ENCODE measurements at places on chromosomes 3 and 15.

- DNase-seq = no peak
Measured at GRCh38 chr3:13174011-13174802, 101.0 kb upstream of the IQSEC1 start.

- DNase-seq = peak; percentile 8
Measured at GRCh38 chr3:129481766-129482332, 41.8 kb downstream of the IFT122 start.

DNA sequence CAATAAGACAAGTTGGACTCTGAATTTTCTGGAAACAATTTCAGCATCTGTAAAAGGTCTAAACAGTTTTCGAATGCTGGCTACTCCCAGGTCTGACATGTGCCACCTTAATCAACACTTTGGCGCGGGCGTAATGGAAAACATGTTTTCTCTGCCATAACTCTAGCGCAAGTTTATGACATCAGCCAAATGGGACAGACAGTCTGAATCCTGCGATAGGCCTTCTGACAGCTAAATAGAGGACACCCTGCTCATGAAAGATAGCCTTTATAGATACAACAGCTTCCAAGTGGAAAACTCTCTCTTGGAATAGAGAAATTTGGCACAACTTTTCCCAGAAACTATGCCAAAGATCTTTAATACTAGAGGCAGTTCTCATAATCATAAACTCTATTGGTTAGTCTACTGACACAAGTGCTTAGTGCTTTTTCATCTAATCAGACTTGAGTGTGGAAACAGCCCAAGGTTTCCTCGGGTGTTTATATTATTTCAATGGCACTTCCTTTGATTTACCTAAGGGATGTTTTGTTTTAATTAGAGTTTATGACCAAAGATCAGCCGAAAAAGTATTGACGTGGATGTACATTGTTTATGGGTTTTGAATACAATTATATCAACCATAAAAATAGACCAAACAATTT is 120.1 kb upstream of the DPH6 start:
- no peak for DNase-seq

GRCh38 chr3:19348941-19349564 is 200.7 kb downstream of the KCNH8 start:
- DNase-seq = no peak

DNA sequence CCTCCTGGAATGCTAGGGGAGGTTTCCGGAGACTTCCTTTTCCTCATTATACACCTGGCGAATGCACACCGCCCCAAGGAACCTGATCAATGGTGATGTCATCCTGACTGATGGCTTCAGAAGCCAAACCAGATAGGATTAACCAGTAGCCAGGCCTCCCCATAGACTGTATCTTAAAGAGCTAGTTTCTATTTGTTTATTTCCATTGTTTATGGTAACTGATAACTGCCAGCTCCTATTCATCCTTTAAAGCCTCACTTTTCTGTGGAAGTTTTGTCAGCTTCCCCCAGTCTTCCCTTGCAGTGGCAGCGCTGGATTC is at the start of gene MKRN2OS:
MKRN2OS (minus strand) TSS at position 27 of the 319 bp plus-strand sequence. CDS start 35 bp downstream, outside the sequence.
- DNase-seq = no peak

DNA sequence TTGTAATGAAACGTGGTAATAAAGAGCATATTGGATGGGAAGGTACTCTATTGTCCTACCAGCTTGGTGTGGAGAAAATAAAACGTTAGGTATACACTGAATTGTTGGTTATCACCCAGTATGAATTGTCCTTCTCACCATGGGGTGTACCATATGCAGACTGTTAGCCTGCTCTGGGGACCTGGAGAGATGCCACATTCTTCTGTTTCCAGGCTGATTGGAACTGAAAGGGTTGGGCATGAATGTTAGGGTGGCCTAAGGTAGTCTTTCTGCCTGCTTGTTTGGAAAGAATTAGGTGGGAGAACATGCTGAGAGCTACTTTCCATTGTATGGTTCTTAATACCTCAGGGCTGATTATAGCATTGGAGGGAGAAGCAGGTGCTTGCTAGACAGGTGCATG is 340.6 kb downstream of the PTPRG start:
- no peak for DNase-seq

GRCh38 chr3:172536993-172537419 is 13.8 kb upstream of the TNFSF10 start:
- DNase-seq = no peak

DNA sequence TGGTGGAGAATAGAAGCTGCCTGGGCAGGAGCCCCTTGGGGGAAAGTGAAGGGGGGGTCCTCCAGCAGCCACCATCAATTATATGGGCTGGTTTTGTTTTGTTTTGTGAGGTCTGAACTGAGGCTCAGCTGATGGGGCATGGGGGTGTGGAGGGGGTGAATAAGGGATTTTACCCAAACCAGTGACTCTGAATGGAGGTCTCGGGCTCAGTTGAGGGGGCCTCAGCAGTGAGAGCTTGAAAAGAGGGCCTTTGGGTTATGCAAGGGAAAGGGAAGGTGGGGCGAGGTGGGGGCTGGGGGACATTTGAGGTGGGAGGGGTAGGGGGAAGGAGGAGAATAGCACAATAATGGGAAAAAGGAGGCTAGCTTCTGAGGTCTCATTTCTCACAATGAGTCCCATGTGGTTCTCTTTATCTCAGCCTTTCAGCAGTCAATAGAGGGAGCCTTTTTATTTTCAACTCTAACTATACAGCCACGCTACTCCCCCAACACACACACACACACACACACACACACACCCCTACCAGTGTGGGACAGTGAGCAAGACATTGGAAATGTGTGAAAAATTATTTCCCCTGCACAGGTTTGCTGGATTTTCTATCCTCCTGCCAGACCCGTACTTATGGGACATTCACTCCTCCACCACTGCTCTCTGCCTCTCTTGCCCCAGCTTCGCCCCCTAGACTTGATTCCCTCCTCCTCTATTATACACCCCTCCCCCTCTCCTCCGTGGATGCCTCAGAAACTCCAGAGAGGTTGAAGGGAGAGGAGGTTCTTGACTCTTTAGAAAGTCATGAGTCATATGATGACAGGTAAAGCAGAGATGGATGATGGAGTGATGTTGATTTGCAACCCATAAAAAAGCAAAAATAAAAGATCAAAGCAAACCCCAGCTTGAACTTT is 96.0 kb downstream of the GTPBP8 start:
- no peak for DNase-seq

- DNase-seq = no peak
Measured at GRCh38 chr3:9253327-9253726, 3.9 kb upstream of the SRGAP3 start.

DNA sequence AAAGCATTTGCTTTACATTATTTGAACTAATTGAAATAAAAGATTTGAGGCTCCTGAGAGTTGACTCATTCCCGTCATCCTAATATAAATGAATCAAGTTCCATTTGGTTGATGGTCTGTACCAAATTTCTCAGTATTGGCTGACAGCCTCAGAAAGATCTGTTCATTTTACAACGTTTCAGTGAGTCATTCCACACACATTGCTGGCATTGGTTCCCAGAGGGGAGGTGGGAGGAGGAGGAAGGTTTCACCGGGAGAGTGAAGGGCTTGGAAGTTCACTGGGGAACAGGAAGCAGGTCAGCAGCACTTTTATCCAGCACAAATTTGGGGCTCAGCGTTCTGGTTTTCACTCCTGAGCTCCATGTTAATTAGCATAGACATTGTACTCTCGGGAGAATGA is 176.7 kb upstream of the CADPS start:
- no peak for DNase-seq

DNA sequence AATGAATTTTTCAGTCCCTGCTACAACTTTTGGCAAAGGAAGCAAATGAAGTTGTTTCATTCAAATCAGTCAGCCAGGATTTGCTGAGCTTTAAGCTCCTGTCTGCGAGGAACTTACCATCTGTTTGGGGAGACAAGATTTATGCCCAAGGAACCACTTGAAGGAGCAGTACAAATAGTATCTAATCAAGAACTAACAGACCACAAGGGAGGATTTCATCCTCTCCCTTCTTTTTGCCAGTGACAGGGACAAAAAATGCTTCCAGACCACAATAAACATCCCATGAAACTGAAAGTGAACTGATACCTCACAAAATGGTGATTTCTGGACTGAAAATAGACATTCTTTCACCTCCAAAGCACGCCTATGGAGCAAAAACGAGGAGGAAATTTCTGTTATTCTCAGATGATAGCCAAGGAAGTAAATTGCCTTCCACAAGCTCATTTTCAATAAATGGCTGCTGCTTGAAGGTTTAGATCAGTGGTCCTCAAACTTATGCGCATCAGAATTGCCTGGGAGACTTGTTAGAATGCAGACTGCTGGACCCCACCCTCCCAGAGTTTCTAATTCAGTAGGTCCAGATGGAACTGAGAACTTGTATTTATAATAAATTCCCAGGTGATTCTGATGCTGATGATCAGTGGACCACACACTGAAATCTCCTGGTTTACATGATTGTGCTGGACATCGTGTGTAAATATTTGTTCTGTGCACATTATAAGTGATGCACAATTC is 202.4 kb upstream of the GADL1 start:
- DNase-seq = no peak

GRCh38 chr3:172040078-172040980 is 951 bp downstream of the FNDC3B start:
- DNase-seq = no peak

GRCh38 chr3:133568294-133569014 is 5.0 kb upstream of the CDV3 start:
- DNase-seq = no peak

DNA sequence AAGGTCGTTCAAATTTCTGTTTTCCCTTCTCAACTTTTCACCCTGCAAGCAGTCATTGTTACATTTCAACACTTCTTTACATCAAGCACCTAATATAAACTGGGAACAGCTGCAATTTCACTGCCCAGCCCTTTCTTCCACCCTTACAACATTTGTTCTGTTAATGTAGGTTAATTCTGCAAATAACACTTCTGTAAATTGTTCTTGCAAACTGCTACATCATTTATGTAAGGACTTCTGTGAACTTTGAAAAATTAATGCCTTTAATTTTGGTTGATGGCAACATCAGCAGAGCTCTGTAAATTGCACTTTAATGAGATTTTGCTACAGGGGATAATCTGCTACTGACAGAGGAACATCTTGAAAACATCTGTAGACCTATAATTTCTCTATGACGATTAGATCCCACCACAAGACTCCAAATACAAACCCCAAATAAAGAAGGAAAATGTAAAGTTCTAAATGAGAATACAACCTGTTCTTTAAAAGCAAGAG is 93.5 kb downstream of the ZIC4 start:
- DNase-seq = no peak

GRCh38 chr15:91517491-91518200 is 335.9 kb upstream of the SLCO3A1 start:
- no peak for DNase-seq

- DNase-seq = no peak
Measured at GRCh38 chr15:40115670-40116093, 7.0 kb upstream of the BMF start.

- no peak for DNase-seq
Measured at GRCh38 chr3:191353022-191353777, 22.9 kb upstream of the UTS2B start.

- DNase-seq = no peak
Measured at GRCh38 chr3:12982619-12983101, 90.6 kb downstream of the IQSEC1 start.

GRCh38 chr3:64414043-64414442 is 188.8 kb upstream of the PRICKLE2 start:
- DNase-seq = no peak

DNA sequence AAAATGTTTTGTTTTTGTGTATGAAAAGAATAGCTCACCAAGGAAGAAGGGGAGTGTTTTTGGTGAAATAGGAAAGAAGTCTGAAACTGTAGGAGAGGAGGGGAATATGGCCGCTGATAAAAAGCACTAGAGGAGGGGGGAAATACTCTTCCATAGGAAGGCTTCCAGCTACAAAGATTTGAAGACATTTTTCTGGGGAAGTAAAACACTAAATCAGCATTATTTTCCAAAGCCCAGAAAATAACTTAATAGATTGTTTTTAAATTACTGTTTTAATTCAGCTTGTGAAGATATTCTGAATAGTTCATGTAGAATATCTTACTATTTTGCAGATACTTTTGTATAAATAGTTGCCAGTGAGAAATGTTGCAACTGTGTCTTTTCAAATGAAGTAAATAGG is 54.9 kb downstream of the CALML4 start:
- DNase-seq = no peak

Data from stimulated activated CD4-positive, alpha-beta T cell treated with anti-CD3 and anti-CD28 coated beads, Interleukin-12 subunit alpha, Interleukin-12 subunit beta, amount 100 ng/mL, for 24 hours (primary cell).